ENCODE measurements at places on chromosomes 4 and X. TPM values are rescaled to one million over a fixed set of nuclear protein-coding genes. Genes with fewer than 3 reads are reported as not detected.

DNA sequence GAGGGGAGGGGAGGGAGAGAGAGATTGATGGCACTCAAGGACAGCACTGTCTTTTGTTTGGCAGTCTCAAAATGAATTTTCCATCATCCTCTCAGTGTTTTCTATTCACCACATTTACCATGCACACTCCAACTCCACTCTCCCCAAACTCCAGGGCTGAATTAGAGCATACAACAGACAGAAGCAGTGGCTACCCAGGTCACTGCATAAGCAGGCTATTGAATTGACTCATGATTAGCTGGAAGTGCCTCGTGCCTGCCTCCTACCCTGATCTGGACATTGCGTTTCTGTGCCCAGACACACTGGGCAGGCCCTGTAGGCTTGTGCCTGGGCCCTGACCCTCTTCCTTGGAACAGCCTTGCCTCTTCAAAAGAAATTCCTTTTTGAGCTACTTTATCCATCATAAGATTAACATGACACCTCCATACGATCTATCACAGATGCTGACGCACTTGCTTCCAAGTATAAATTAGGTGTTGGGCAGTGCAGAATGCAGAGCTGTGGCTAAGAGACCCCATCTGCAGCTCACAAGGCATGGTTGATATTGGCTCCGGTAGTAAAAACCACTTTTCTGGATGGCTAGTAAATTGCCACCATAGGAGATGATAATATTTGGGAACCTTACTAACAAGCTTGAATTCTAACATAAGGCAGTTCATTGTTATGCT is 752.9 kb downstream of the RPA4 start:
- no peak for DNase-seq

The SUPT20HL1 gene
- total RNA-seq = not detected

DNA sequence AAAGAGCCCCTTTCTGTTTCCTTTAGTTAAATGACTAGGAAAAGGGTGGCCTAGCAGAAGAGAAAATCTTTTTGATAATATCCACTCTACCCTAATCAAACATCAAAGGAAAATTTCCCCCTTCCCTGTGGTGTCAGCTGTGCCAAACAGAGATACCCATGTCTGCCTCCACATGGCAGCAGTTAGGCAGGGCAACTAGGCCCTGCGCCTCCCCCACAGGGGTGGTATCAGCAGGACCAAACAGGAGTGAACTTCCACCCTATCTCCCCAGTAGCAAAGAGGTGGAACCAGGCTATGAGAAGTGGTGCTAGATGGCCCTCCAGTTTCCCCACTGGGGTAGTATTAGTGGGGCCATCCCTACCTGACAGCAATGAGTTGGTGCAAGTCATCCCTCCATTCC is 19.8 kb upstream of the XKRX start:
- no peak for DNase-seq

DNA sequence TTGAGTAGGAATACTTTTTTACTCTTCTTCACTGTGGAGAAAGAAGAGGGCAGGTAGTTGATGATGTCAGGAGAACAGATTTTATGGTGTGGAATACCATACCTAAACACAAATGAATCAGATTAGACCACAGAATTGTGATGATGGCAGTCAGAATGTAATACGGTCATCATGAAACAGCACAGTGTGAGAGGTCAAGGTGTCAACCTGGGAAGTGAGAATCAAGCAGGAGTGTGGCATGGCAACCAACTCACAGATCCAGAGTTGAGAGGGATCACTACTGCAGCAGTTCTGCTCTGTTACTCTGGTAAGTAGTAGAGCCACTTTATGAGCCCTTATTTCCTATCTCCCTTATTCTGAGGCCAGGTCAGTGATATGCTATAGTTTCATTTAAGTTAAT is 27.7 kb downstream of the METTL14 start:
- DNase-seq = no peak

The SSX5 gene
- total RNA-seq = not detected

Measured in right cardiac atrium (tissue), 5 donors.